ENCODE measurements at places on chromosomes 3 and 15. TPM values are rescaled to one million over a fixed set of nuclear protein-coding genes. Genes with fewer than 3 reads are reported as not detected.
A peak's percentile ranks its signal among the peaks of the same experiment; 100 is the strongest.

DNA sequence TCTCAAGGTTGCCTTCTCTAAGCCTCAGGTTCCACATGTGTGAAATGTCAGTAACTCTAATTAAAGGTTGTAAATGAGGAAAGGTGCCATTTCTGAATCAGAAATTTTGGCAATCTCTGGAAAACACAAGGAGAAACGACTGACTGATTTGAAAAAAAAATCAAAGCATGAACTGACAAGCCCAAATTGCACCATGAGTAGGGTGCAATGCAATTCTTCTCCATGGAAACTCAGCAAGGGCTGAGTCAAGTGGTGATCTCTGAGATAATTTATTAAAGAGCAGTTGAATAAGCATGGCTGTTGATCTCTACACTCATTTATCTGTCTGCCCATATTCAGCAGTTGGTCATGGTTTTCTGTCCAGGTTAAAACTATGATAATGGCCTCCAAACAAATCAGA, 201.6 kb upstream of the CMC1 start:
- no peak for DNase-seq

GRCh38 chr3:97841304-97841703, 19.5 kb downstream of the CRYBG3 start:
- no peak for DNase-seq

GRCh38 chr3:38101811-38102443, 35.0 kb downstream of the ACAA1 start:
- DNase-seq, result no peak

The GOLGA8M gene
- total RNA-seq, result 0.78 TPM

DNA sequence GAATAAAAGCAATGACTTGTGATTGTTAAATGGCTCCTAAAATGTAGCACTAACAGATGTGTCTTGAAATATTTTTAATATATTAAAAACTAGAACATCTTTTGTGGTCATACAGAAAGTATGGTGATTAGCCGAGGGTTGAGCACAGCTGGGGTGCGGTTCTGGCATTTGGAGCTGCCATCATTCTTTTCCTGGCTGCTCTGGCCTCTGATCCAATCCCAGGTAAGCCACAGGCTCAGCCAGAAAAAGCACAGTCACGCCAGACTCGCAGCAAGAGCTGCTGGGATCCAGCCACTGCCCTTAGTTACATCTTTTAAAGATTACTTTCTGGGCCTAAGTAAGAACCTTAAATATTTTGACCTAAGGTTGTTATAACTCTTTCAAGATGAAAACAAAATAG, 196.8 kb downstream of the PLCL2 start:
- DNase-seq, result no peak

GRCh38 chr15:83587091-83587490, 66.8 kb upstream of the ADAMTSL3 start:
- no peak for DNase-seq

- no peak for DNase-seq
Observed at GRCh38 chr15:101371519-101371918, 76.5 kb upstream of the SNRPA1 start.

- DNase-seq, result no peak
Observed at GRCh38 chr15:89809787-89810148, 4.9 kb downstream of the ANPEP start.

DNA sequence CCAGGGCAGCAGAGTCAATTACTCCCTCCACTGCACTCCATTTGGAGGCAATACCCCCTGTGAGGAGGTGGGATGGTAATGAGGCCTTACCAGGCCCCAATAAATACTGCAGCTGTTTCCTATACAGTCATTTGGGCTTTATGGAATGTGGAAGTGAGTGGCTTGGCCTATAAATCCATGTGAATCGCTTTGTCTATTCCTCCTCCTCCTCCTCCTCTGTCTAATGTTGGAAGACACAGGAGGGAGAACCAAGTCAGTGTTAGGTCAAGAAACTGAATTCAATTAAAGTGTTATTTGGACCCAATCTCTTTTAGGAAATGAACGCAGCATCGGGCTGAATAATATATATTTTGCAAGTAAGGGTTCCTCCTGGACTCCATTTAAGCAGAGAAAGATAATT, 17.3 kb upstream of the SRGAP3 start:
- no peak for DNase-seq

- no peak for DNase-seq
Observed at GRCh38 chr3:17430582-17430981, 311.8 kb downstream of the TBC1D5 start.

The KAT2B gene
- 35.9 TPM for total RNA-seq

- DNase-seq, result peak; percentile 16
Observed at GRCh38 chr3:8503871-8504610, 2.4 kb downstream of the LMCD1 start.

- DNase-seq, result no peak
Observed at GRCh38 chr15:59946084-59946483, 58.0 kb upstream of the FOXB1 start.

DNA sequence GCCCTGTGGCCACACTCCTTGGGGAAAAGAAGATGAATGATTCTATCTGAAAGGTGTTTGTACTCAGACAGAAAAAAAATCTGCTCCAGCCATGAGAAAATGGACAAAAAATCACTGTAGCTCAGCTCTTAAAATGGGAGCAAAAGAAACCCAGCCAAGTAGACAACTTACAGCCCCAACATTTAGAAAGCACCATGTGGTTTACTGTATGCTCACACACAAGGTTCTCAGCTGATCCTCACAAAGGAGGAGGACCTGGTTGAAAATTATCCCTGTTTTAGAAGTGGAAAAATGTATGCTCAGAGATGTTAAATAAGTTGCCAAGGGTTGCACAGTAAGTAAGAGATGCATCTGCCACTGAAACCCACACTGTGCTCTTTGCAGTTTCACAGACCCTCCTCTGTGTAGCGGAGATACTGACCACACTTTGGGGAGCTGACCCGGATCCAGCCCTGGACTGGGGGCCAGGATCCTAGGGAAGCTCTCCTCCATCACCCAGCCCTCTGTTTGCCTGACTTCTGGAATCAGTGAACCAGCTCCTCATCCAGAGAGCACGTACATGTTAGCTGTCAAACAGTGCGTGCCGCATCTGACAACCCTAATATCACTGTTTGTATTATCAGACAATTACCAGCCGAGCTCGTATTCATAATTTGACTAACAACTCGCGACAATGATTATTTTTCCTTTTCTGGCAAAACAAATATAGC, 32.7 kb upstream of the TPRG1 start:
- DNase-seq, result no peak

The SMAD6 gene
- 0.04 TPM for total RNA-seq

The DNAH12 gene
- total RNA-seq, result 0.22 TPM

DNA sequence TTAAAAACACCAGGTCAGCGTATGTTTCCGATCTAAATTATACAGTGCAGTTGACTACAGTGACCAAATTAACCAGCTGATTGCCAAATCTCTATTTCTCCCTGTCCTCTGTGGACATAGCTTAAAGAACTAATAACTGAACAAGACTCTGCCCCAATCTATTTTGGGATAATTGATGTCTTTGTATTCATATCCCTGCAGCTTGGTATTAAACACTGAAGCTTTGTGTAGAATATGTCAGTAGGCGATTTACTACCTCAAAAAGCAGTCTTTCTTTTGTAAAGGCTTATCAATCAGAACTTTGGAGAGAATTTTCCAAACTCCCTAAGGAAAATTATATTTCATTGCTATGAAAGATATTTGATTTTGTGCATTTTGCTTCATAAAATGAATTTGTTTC, 258.2 kb downstream of the SOX2 start:
- DNase-seq, result no peak

The NEO1 gene
- 2.3 TPM for total RNA-seq

- DNase-seq, result no peak
Observed at GRCh38 chr3:58243976-58244585, 6.5 kb downstream of the ABHD6 start.

DNA sequence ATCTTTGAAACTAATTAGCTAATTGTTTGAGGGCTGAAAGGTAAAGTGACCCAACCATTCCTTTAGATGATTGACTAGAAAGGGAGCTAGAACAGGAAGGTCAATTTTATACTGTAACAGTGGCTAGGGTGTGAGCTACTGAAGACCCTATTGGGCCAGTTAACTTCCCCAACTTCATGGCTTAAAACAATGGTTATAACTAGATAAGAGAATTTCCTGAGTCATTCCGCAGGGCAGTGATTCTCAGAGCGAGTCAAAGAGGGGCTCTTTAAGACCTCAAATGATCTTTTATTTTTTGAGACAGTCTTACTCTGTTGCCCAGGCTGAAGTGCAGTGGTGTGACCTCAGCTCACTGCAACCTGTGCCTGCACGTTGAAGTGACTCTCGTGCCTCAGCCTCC, 33.7 kb upstream of the TTBK2 start:
- no peak for DNase-seq

The ACOX2 gene
- total RNA-seq, result not detected

DNA sequence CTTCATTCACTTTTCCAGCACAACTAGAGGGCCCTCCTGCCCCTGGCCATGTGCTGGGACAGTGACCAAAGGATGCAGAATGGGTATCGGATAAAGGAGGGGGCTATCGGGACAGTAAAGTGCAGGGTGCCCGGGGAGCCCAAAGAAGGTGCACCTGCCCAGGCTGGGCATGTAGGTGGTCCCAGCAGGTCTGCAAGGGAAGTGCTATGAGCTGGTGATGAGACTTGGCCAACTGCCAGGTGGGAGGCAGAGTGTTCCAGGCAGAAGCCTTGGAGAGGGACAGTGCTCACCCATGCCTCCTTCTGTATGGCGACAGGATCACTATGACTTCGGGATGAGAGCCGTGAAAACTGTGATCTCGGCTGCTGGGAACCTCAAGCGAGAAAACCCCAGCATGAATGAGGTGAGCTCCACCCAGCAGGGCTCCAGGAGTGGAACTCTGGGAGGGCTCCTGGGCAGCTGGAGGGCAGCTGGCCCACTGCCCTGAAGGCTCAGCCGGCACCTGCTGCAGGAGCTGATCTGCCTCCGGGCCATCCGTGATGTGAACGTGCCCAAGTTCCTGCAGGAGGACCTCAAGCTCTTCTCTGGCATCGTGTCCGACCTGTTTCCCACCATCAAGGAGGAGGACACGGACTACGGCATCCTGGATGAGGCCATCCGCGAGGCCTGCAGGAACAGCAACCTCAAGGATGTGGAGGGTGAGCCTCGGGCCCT, 48.4 kb downstream of the DNAH1 start:
- DNase-seq, result no peak

Data from activated B cell treated with CpG ODN at 0.5 μM for 24 hours (primary cell).